ENCODE measurements at places on chromosomes 1 and 21.

GRCh38 chr21:38729754-38730379 is 75.9 kb upstream of the ETS2 start:
- DNase-seq, result no peak

DNA sequence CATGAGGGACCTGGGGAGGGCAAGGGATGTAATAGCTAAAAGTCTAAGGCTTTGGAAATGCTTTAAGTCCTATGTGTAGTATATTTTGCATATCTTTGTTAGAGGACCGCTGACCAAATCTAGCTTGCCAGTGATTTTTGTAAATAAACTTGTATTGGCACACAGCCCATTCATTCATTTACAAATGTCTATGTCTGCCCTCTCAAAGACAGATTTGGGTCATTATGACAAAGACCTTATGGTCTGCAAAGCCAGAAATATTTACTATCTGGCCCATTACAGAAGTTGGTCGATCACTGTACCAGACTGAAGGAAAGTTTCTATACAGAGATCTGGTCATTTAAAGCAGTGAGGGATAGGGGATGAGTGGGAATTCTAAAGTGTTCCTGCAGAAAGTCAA is 120.1 kb upstream of the RAVER2 start:
- no peak for DNase-seq

DNA sequence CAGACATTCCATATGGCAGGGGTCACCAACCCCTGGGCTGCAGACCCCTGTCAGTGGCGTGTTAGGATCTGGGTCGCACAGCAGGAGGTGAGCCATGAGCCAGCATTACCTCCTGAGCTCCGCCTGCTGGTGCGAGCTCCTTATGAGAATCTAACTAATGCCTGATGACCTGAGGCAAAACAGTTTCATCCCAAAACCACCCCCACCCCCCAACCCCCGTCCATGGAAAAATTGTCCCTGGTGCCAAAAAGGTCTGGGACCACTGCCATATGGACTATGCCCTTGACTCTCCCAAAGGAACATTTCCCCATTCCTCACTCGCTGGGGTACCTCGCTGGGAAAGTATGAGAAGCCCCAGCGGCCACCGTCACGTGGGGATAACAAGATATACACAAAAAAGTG is 6.4 kb upstream of the CPT2 start:
- DNase-seq, result no peak

DNA sequence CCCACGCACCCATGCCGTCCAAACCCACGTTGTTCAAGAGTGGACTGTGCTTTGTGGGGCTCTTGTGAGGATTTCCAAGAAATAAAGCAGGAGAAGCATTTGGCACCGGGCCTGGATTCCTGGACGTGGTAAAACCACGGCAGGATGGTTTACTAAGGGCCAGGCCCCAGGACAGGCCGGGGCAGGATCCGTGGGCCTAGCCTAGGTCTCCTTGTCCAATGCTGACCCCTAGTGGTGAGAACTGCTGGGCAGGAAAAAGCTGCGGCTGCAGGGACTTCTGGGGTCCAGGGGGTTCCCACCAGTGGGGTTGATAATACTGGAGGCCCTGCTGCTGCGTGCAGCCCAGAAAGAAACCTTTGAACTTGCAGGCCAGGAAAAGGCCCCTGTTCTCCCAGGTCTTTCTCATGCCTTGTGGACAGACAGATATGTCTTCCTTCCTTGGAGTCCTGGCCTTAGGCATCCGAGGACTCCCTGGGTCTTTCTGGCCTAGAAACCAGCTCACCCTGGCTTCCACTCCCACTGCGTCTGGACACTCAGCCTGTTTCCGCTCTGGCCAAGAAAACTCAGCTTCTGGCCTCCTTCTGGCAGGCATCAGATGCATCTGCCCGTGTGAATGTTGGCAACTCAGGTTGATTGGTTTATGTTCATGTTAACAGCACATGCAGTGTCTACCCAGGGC is 106.9 kb upstream of the TMEM51 start:
- DNase-seq, result peak; percentile 26

- peak; percentile 28 for DNase-seq
Measured at GRCh38 chr1:236451796-236452373, 57.8 kb downstream of the EDARADD start.

GRCh38 chr1:3219791-3220467 is 150.9 kb downstream of the PRDM16 start:
- no peak for DNase-seq

- DNase-seq, result peak; percentile 78
Measured at GRCh38 chr1:161068306-161069234, 1.1 kb downstream of the ARHGAP30 start.

- no peak for DNase-seq
Measured at GRCh38 chr1:25727635-25728286, 72.2 kb upstream of the SELENON start.

DNA sequence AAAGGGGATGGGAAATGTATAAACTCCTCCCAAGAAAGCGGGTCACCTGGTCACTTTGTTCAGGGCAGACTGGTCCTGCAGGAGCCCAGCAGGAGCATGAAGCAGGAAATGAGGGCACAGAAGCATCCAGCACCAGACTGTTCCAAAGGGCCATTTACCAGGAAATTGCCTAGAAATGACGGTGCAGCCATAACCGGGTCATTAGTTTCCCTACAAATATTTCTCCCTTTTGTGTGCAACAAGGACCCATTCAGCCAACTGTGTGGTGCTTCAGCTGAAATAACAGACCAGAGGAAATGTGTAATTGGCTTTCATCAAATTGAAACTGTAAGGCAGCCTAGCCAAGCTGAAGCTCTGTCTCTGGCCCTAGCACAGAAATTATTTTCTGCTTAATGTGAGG is 7.6 kb upstream of the CTTNBP2NL start:
- DNase-seq, result no peak

- no peak for DNase-seq
Measured at GRCh38 chr21:27586986-27587385, 620.1 kb upstream of the ADAMTS5 start.

DNA sequence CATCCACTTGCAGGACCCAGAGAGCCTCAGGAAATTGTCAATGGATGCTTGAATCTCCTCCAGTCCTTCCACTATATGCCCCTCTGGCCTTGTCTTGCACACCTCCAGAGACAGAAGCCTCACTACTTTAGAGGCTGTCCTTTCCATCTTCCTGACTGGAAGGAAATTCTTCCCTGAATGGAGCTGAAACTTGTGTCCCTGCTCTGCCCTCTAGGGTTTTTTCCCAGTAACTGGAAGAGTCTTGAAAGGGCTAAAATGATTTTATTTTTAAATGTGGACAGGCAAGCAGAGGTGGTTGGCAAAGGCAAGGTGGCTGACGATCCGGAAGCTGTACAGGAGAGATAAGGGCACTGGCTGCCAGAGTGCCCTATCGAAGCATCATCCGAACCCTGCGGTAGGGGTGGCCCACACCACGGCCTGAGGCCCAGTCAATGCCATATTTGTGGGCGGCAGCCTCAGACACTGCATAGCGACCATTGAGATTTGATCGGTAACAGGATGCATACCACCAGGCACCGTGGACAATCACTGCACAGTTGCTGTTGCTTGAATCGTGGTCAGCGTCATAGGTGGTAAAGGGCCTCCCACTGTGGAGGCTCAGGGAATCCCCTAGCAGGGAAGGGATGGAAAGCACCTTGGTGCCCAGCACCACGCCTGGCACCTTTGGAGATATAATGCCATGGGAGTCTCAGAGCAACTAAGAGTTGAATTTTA is 2.3 kb upstream of the MAP3K6 start:
- DNase-seq, result no peak

GRCh38 chr1:118346936-118347335 is 161.9 kb upstream of the SPAG17 start:
- DNase-seq, result no peak

GRCh38 chr1:205915354-205915990 is 27.8 kb downstream of the SLC26A9 start:
- no peak for DNase-seq

DNA sequence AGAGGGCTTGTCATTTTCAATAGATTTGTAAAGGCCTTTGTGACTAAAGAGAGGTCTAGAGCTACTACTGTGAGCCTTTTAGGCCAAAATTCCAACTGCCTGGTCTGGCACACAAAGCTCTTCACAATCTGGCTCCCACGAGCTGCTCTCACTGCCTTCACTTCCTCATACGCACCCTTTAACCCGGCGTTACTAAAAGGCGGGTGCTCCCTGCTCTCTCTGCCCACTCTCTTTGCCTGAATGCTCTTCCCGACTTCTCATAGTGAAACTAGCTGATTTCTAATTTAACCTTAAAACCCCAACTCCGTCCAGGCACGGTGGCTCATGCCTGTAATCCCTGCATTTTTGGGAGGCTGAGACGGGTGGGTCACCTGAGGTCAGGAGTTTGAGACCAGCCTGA is 14.2 kb downstream of the BSDC1 start:
- DNase-seq, result no peak

DNA sequence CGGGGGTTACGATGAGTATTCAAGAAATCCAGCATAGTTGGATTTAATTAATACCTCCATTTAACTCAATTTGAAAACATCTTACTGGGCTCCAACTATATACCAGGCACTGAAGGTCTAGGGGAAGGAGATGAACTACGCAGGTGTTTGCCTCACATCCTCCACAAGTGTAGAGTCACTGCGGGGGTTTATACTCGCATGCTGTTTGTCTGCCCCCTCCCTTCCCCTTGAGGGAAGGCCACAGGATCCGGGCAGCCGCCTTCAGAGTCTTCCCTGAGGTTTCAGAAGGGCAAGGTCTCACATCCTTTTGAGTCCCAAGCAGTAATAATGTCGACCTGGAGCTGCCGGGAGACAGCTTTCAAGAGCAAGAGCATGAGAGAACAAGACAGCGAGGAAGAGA is 142.4 kb upstream of the GALNT2 start:
- no peak for DNase-seq

GRCh38 chr1:20072771-20073170 is 2.8 kb downstream of the PLA2G5 start:
- DNase-seq, result no peak

DNA sequence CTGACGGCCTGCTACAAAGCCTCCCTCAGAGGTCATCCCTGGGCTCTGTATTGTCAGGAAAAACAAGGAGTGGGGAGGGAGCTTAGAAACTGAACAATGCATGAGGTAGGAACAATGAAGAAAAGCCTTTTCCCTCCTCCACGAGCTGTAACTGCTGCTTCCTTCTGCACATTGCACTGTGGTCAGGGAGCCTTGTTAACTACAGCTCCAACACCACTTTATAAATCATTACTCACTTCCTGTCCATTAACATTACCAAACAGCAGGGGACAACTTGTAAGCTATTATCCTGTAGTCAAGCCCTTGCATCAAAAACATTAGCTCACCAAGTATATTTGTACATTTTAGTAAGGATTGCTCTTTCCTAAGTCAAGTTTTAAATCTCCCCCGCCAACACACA is 336.0 kb upstream of the NR5A2 start:
- no peak for DNase-seq

GRCh38 chr21:26925636-26926035 is 41.3 kb downstream of the ADAMTS5 start:
- no peak for DNase-seq

- DNase-seq, result no peak
Measured at GRCh38 chr1:45566722-45567121, 16.1 kb downstream of the AKR1A1 start.

- DNase-seq, result no peak
Measured at GRCh38 chr1:160403244-160403643, 2.9 kb downstream of the VANGL2 start.

DNA sequence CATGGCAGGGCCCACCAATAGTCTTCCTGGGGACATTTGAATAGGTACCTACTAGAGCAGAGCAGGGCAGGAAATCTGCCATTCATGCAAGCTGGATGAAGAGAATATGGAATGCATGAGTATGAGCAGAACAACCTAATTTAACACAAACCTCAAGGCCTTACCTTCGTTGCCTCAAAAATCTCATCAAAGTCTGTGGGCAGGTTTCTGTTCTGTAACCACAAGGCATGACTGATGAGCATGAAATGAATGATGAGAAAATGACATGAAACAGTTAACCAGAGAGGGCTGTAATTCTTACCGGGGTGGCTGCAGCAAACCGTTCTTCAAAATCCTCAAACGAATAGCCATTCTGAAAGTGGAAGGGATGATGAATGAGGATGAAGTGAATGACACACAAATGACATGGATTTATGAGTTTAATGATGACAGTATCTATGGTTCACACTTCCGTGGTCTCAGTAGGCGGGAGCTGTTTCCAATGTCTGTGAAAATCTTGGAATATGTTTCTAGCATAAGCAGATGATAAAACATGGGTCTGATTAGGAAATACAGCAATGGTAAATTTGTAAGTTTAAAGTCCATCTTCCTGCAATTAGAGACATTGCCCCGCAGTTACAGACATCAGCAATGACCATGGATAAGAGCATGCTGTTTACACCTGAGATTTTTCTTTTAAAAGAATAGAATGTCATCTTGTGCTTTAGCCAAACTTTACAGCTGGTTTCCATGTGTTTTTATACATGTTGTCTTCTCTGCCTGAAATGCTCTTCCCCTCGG is 67.6 kb upstream of the C8B start:
- no peak for DNase-seq

DNA sequence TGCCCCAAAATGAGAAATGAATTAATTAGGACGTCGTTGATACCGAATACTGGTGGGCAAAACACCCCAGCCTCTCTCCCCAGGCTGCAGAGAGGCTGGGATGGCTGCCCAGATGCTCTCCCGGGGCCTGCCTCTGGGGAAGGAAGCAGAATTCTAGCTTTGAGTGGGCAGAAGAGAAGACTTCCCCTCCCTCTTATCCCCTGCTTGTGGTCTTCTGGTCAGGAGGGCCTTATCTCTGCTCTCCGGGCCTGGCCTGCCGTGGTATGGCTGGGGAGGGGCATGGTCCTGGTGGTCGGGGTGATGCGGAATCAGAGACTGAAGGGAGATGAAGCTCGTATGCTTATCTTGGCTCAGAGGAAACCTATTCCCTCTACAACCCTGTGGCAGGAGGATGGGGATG is 9.8 kb upstream of the CSF3R start:
- no peak for DNase-seq

DNA sequence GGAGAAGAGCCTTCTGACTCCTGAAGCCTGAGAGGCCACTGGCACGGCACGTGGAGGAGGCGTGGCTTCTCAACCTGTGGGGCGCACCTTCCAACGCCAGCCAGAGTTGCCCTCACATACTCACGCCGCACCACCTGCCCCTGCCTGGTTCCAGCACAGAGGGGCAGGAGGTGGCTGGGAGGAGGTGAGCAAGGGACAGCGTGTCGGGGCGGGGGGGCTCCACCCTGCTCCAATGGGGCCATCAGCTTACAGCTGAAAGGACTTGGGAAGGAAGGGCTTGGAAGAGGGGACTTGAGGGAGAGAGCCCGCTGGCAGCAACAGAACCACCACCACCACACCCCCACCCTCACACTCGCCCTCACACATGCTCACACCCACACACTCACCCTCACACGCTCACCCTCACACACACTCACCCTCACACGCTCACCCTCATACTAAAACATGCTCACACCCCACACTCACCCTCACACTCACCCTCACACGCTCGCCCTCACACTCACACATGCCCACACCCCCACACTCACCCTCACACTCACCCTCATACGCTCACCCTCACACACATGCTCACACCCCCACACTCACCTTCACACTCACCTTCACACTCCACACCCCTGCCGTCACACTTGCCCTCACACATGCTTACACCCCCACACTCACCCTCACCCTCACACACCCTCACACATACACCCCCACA is 41.6 kb upstream of the EDN2 start:
- no peak for DNase-seq
